CD4-positive, alpha-beta memory T cell (primary cell): ENCODE measurements at places on chromosomes 16 and 17. TPM values are rescaled to one million over a fixed set of nuclear protein-coding genes. Genes with fewer than 3 reads are reported as not detected.

The DNAAF1 gene
- total RNA-seq, result 0.19 TPM

The CFAP97D1 gene
- total RNA-seq, result not detected

The NPW gene
- not detected for total RNA-seq

The DHRS7C gene
- total RNA-seq, result not detected

The G6PC1 gene
- not detected for total RNA-seq

The LPO gene
- total RNA-seq, result not detected

The CD300LG gene
- not detected for total RNA-seq

The CCL2 gene
- 20.7 TPM for total RNA-seq

The ADAM11 gene
- 0.90 TPM for total RNA-seq

The TEX14 gene
- total RNA-seq, result 1.6 TPM

The NOB1 gene
- 41.0 TPM for total RNA-seq

The TRIM47 gene
- total RNA-seq, result 22.6 TPM

The KIF2B gene
- total RNA-seq, result not detected

The HOXB6 gene
- total RNA-seq, result 0.38 TPM

The WSCD1 gene
- total RNA-seq, result 0.47 TPM

The MT1A gene
- total RNA-seq, result not detected

The PRSS27 gene
- 0.61 TPM for total RNA-seq

The HSD11B2 gene
- not detected for total RNA-seq

The KCNH6 gene
- total RNA-seq, result not detected

The PTX4 gene
- total RNA-seq, result not detected

GRCh38 chr16:15032547-15033308 is 23.1 kb downstream of the NTAN1 start:
- peak; percentile 32 for DNase-seq

GRCh38 chr17:58265271-58265670 is 15.5 kb downstream of the MPO start:
- no peak for DNase-seq

DNA sequence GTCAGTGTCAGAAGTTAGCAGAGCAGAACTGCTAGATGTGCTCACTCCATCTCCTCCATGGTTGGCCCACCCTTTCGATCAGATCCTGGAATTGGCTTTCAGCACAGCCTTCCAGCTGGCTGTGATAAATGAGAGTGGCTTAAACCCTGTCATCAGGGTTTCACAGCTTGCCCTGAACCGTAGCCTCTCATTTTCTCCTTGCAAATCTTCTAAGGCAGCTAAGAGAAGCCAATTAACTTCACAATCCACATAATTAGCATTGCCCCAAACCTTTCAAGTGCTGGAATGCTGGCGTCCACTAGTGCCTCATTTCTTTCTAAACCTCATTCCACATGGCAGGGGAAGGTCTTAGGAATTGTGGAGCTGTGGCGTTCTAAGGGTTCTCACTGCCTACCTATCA is 21.7 kb downstream of the MILR1 start:
- no peak for DNase-seq

DNA sequence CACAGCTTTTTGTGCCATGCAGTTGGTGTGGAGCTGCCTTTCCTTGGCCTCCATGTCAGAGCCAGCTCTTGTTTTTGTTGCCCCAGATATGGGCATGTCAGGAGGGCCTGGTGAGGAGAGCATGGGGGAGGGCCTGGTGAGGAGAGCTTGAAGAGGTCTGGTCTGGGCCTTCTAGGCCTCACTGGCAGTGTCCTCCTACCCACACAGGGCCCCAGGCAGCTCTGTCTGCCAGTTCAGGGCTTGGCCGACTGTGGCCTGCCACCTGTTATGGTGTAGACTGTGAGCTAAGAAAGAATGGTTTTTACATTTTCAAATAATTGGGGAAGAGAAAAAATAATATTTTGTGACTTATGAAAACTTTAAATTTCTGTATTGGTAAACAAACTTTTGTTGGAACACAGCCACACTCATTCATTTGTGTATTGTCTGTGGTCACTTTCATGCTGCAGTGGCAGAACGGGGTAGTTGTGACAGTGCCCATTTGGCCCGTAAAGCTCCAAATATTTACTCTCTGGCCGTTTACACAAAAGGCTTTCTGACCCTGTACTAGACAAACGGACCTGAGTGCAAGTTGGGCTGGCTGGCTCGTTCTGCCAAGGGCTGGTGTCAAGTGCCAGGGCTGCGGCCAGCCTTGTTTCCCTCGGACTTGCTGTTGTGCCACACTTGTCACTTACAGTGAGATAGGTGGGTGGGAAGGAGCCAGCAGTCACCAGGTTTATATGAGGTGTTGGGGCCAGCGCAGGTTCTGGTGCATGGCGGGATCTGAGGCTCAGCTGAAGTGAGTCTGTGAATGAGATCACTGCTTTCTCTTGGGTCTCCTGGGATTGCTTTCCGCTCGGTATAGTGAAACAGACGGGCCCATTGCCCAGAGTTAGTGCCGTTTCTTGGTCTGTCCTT is 18.2 kb downstream of the PGS1 start:
- no peak for DNase-seq

DNA sequence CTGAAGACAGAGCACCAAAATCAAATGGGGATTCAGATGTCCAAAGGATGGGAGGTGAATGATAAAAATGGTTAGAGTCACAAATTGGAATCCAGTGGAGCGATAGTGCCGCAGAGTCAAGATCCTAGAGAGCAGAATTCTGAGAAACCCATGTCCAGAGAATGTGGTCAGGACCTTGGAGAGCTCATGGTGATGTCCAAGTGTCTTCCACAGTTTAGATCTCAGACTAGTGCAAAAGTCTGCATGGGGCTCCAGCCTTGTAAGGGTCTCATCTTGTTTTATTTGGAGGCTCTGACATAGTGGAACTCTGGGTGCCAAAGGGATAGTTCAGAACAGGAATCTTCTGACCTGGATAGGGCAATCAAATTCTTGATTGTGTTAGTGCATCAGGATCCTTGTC is 245.9 kb upstream of the HSBP1 start:
- no peak for DNase-seq

- no peak for DNase-seq
These were observed 113.2 kb downstream of the MSI2 start for GRCh38 chr17:57369509-57369945.

- no peak for DNase-seq
These were observed 39.8 kb upstream of the XYLT1 start for GRCh38 chr16:17510567-17510966.

GRCh38 chr16:48365601-48366164 is 19.5 kb downstream of the SIAH1 start:
- DNase-seq, result peak; percentile 73

GRCh38 chr16:70805787-70806186 is 4.8 kb upstream of the VAC14 start:
- DNase-seq, result no peak

- DNase-seq, result no peak
These were observed 47.8 kb downstream of the MEOX1 start for GRCh38 chr17:43613917-43614316.

DNA sequence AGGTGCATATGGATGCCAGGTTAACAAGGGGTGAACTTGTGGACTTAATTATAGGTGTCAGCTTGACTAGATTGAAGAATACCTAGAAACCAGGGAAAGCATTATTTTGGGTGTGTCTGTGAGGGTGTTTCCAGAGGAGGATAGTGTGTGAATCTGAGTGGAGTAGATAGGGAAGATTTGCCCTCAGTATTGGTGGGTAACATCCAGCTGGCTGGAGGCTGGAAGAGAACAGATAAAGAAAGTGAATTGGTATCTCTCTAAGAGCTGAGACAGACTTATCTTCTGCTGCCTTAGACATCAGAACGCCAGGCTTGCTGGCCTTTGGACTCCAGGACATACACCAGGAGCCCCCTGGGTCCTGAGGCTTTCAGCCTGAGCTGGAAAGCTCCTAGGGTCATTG is 75.2 kb downstream of the CDRT15 start:
- DNase-seq, result no peak

- no peak for DNase-seq
These were observed 15.2 kb downstream of the PHLPP2 start for GRCh38 chr16:71709229-71709781.

GRCh38 chr17:34371405-34372100 is 8.5 kb upstream of the CCL1 start:
- no peak for DNase-seq

- DNase-seq, result no peak
These were observed 224 bp upstream of the NHERF1 start for GRCh38 chr17:74748279-74748528.

- DNase-seq, result no peak
These were observed 352.1 kb upstream of the KIF2B start for GRCh38 chr17:53470626-53471025.

- no peak for DNase-seq
These were observed 91.5 kb downstream of the UTP18 start for GRCh38 chr17:51351890-51352289.

- DNase-seq, result no peak
These were observed 1.1 kb downstream of the FAM171A2 start for GRCh38 chr17:44362459-44362948.

GRCh38 chr16:2584729-2585650 is 47.2 kb downstream of the PDPK1 start:
- no peak for DNase-seq

- no peak for DNase-seq
These were observed 4.0 kb upstream of the RAB11FIP4 start for GRCh38 chr17:31387438-31387837.

GRCh38 chr16:59192551-59193199 is 458.6 kb upstream of the GOT2 start:
- no peak for DNase-seq

- no peak for DNase-seq
These were observed 40.3 kb upstream of the MTSS2 start for GRCh38 chr16:70725912-70726828.

- no peak for DNase-seq
These were observed 93.5 kb upstream of the HSBP1 start for GRCh38 chr16:83714286-83714685.

GRCh38 chr17:70886648-70887047 is 717.3 kb downstream of the KCNJ2 start:
- no peak for DNase-seq

- no peak for DNase-seq
These were observed 214.5 kb upstream of the CIBAR2 start for GRCh38 chr16:85326794-85327181.

DNA sequence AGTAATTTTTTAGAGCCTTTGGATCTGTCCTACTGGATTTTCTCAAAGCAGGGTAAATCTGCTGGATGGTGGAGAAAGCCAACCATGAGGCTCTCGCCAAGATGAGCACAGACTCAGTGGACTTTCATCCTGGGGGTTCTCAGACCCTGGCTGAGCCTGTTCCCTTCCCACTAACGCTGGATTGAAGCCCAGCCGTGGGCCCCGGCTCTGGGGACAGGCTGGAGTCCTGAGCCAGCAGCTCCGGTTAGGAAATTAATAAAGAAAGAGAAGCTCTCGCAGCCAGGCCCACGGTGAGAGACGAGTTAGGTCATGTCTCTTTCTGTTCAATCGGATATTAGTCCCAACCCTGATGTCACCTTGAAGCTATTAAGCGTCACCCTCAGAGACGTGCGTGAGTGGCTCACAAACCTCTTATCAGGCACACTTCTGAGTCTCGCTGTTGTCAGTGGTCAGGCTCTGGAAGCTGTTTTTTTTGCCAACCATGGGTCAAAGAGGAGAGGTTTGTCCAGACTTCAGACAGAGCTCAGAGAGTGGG is 27.1 kb downstream of the MEOX1 start:
- DNase-seq, result no peak

DNA sequence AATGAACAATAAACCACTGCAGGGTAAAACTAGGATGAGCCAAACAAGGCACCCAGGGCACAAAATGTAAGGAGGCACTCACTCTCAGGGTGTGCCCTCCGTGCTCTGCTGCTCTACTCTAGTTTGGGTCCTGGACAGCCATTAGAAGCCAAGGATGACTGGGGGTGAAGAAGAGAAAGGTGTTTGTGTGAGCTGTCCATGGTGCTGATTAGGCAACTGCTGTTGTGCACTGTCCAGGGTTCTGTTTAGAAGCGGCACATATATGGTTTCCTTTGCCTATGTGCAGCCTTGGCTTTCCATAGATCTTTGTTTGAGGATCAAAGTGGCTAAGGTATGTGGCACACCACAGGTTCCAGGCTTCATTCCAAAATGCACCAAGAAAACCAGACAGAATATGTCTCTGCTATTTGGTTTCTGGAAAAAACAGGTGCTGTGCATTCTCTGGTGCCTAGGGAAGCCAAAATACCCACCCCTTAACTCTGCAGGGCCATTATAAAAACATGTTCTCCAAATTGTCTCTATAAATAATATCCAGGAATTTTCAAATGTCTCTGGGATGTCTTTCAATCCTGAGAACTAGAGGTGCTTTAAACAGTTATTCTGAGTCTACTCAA is 123.5 kb downstream of the CBLN1 start:
- no peak for DNase-seq

DNA sequence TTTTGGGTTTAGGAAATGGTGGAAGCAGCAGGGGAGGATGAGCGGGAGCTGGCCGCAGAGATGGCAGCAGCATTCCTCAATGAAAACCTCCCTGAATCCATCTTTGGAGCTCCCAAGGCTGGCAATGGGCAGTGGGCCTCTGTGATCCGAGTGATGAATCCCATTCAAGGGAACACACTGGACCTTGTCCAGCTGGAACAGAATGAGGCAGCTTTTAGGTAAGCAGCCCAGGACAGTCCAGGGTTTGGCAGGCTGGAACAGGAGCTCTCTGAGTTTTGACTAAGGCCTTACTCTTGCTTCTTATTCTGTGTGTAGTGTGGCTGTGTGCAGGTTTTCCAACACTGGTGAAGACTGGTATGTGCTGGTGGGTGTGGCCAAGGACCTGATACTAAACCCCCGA is 41.4 kb downstream of the SF3B3 start:
- DNase-seq, result no peak

GRCh38 chr16:177394-177822 is 928 bp downstream of the HBA1 start:
- no peak for DNase-seq

GRCh38 chr17:29566473-29567303 is at the start of gene ABHD15:
ABHD15 (minus strand) TSS chr17:29567037; CDS start chr17:29566966, 71 bp downstream.
- DNase-seq, result peak; percentile 74
